ENCODE measurements at places on chromosomes 1 and 21.

DNA sequence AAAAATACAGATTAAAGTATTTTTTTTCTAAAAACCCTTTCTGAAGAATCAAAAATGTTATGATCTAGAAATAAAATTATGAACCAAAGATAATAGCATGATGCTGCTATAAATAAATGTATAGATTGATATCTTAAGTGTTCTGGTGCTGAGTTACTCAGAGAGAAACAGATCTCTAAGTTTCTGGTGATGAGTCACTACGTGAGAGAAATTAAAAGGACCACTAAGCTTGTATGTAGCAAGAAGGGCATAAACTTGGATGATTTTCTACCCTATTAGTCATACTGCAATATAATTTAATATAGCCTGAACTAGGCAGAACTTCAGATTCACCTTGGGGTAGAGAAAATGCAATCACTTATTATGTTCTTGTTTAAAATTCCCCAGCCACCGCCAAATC is 514.8 kb downstream of the AMY1C start:
- no peak for DNase-seq

DNA sequence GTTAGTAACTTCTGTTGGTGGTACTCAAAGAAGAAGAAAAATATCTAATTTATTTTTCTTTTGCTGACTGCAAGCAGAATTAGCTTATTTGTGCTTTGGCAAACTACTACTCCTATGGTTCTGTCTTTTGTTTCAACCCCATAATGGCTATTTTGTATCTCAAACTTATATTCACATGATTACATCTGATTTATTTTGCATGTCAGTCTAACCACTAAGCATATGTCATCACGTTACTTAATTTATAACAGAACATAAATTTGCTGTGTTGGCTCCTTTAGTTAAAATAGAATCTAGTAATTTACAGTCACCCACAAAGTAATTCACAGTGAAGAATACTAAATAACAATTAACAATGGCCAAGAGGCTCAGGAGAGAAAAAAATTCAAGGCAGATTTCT is 39.1 kb upstream of the CNN3 start:
- no peak for DNase-seq

DNA sequence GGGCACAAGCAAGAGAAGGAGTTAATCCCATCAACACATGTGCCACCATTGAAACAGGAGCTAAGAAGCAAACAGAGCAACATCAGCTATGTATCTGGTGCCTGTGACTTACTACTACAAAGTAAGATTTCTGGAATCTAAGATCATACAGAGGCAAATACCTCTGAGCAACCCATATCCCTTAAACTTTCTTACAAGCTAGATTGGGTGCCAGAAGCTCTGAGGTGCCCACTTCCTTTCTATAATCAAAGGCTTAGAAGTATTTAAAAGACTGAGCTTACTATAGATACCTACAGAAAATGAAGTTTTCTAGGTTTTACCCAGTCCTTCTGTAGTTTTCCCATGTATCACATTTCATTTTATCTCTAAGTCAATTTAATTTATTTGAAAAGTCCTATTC is 44.4 kb upstream of the ADAM30 start:
- DNase-seq = no peak

DNA sequence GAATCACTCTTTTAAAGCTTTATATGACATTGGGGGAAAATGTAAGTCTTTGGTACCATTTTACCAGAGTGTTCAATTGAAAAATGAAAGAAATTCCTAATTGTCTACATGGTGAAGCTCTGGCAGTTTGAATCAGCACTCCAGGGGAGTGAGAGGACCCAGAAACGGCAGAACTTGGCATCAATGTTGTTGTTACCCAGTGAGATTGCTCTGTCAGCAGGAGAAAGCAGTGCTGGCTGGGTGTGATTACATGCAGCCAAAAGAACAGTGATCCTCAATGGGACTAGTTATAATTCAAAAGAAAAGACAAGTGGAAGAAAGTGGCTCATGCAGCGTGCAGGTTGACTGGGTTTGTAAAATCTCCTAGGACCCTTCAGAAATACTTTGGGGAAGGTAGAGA is 206.4 kb downstream of the PTPRC start:
- no peak for DNase-seq

DNA sequence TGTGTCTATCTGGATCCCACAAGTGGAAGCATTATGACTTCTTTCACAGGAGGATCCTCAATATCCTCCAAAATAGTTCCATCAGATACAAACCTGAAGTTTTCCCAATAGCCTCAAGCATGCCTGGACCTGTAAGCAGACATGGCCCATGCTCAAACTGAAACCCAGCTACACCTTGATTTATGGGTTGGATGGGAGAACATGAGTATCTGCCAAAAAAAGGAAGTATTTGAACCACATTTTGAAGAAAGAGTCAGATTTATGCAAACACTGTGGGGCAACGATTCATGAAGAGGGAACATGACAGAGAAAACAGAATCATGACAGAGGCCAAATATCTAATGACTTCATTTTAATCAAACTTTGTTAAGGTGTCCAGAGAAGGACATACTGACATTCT is 351.0 kb upstream of the NFIA start:
- DNase-seq = no peak

DNA sequence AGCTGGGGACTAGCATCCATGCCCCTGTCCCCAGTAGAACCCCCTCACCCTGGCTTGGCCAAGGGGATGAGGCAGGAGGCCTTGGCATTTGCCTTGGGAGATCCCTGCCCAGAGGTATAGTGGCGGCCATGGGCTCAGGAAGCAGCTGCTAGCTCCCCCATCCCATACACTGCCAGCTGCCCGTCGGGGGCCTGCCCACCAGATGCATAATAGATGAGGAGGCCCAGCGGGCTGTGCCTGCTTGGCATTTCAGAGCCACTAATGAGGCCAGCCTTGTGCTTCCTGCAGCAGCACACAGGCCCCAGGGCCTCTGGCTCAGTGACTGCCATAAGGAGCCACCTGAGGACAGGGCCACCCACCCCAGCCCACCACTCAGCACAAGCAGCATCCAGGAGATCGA is 23.6 kb downstream of the RAP1GAP start:
- no peak for DNase-seq

DNA sequence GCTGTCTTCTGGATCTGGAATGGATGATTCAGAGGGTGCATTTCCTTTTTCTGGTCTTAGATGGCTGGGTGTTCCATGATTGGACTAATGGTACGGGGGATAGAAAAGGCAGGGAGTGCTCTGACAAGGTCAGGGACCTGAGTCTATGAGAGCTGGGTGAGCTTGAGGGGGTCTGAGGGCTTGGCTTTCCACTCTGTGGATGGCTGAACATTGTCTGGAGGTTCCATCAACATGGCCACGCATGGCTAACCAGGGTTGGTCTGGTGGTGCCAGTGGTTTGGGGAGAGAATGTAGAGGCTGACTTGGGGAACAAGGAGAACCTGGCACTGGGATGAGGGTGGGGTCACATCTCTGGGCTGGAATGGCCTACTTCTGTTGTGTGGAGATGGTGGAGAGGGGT is 41.5 kb upstream of the TSPAN2 start:
- DNase-seq = no peak

DNA sequence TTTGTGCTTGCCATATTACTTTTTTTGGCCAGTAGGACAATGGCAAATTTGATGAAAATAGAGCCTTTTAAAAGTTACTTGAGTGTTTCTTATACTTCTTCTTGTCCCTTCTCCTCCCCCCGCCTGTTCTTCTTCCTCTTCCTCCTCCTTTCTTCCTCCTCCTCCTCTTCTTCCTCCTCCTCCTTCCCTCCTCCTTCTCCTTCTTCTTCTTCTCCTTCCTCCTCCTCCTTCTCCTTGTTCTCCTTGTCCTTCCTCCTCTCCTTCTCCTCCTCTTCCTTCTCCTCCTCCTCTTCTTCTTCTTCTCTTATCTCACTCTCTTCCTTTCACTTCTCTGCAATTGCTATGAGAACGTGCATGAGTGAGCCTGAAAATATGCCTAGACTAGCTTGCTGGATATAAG is 466.2 kb upstream of the NR5A2 start:
- no peak for DNase-seq

- DNase-seq = no peak
Observed at GRCh38 chr1:156464825-156465452, 35.6 kb downstream of the MEF2D start.

DNA sequence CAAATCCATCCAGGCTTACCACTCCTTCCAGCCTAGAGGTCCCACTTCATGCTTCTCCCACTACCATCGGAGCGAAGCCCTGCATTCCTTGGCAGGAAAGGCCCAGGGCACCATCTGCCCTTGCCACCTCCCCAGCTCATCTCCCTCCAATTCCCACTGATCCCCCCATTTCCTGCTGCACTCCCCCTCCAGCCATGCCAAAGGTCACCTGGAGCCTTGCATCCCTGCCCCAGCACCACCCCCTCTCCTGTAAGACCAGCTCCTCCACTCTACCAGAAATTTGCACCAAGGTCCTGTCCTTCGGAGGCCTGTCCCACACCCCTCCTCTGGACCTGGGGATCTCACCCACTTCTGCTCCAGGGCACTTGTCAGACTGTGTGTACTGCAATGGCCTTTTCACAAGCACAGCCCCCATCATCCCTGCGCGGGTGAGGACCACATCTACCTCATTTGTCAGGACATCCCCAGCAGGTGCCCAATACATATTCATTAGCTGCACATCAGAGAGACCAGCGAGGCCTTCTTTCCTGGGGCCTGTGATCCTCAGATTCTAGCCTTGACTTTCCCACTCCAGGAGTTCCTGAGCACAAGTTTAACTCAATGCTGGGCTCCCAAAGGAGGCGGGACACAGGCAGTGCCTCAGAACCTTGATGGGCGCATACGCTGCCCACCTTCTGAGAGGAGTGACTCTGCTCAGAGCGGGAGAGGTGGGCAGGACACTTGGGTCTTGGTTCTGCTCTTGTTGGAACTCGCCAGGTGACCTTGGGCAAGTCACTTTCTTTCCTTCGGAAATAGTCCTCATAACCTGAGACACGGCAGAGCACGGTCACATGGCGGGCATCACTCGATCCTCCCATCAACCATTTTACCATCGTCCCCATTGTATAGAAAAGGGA is 49.9 kb upstream of the EDN2 start:
- peak; percentile 62 for DNase-seq

DNA sequence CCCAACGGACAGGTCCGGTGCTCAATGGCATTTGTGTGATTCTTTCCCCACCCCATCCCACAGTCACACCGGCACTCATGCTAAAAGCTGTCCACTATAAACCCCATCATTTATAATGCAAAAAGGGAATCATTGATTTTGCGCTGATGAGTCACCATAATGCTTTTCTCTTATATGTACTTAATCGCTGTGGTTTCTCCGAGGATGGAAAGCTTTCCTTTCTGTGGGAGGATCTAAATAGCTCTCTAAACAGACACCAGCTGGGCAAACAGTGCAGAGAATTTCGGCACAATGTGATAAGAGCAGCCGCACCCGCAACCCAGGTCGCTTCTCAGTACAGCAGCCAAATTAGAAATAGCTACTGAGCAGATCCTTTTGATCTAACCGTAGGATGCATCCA is 85.6 kb downstream of the SETD4 start:
- DNase-seq = peak; percentile 4

DNA sequence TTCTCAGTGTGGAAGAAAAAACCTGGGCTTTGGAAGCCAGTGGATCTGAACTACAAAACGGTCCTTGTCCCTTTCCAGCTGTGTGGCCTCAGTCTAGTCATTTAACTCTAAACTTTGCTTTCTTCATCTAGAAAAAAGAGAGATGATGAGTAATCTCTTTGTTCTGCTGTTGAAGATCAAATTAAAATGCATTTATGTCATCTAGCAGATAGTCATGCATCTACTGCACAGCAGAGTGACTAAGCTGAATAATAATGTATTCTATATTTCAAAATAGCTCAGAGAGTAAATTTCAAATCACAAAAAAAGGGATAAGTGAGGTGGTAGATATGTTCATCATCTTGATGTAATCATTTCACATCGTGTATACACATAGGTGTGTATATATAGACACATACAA is 473.2 kb downstream of the DSCAM start:
- no peak for DNase-seq

DNA sequence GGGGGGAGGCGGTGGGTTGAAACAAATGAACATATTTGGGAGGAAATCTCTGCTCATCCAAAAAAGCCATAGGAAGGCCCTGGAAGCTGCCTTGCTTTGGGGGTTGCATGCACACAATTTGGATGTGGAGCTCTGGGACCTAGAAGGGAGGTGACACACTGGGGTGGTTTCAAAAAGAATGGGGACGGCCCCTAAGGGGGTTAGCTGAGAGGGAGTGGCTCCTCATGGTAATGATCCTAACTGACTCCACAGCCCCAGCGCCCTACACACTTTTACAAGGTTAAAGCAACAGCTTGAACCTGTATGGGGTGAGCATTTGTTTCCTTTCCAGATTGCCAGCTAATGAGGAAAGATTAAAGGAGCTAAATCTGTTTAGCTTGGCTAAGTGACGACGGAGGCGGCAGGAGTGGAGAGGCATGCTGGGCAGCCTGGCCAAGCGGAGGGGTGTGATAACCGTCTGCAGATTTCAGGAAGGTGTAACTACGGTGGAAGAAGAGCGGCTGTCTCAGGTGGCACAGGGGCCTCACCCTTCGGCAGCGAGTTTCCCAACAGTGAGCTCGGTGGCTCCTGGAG is 107.3 kb downstream of the RNF220 start:
- no peak for DNase-seq

GRCh38 chr1:99264201-99265021 is at the start of gene PLPPR4:
Gene PLPPR4, plus strand, starts transcription at chr1:99264492. Its CDS starts 102 bp downstream, at chr1:99264594.
- DNase-seq = peak; percentile 20

DNA sequence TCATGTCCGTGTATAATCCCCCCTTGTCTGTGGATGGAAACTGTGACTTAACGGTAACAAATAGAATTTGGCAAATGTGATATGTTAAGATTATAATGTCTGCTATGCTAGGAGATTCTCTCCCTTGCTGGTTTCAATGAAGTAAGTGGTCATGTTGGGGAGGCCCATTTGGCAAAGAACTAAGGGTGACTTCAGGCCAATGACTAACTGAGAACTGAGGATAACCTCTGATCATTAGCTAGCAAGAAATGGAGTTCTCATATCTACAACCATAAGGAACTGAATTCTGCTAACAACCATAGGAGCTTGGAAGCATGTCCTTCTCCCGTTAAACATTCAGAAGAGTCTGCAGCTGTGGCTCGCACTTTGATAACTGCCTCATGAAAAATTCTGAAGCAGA is 2.3 kb downstream of the IFI44L start:
- no peak for DNase-seq

DNA sequence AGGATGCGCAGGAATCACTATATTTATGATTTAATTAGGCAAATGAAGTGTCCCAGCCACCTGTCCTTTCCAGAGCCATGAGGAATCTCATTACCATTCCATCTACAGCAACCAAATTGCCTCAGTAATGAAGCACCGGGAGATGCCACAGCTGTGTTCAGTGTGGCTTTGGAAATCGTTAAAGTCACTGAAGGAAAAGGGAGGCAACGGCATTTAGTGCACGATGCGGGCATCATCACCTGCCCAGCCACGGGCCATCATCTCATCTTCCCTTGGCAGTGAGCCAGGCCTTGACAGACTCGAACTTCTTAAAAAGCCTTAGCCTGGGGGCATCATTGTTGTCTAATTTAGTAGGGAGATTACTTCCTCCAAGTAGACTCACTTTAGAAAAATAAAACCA is 67.8 kb downstream of the CNIH3 start:
- DNase-seq = no peak

GRCh38 chr1:95438218-95438948 is 204.4 kb downstream of the RWDD3 start:
- DNase-seq = no peak
